H1 (cell line): ENCODE measurements at places on chromosomes 5 and 9.

- H3K27ac ChIP-seq, result no peak overlapping the region
- no peaks in the 10 kb centered on the region for H3K4me1 ChIP-seq
- DNase-seq, result no peak
- no peaks in the 10 kb centered on the region for H3K27me3 ChIP-seq
- peaks cover 36% of the 10 kb centered on the region for H3K36me3 ChIP-seq
- no peak overlapping the region for H3K4me3 ChIP-seq
These were observed 175.0 kb downstream of the ELAVL2 start for GRCh38 chr9:23651051-23651450.

GRCh38 chr5:124665625-124666024 is 80.8 kb downstream of the ZNF608 start:
- peaks cover 5% of the 10 kb centered on the region for H3K4me1 ChIP-seq
- DNase-seq, result no peak
- no peaks in the 10 kb centered on the region for H3K27me3 ChIP-seq
- H3K4me3 ChIP-seq, result no peak overlapping the region
- H3K27ac ChIP-seq, result no peak overlapping the region

- H3K27me3 ChIP-seq, result no peaks in the 10 kb centered on the region
- no peak overlapping the region for H3K4me3 ChIP-seq
- H3K4me1 ChIP-seq, result no peaks in the 10 kb centered on the region
- DNase-seq, result no peak
- H3K36me3 ChIP-seq, result no peaks in the 10 kb centered on the region
These were observed 391.3 kb upstream of the DAP start for GRCh38 chr5:11152368-11152767.

DNA sequence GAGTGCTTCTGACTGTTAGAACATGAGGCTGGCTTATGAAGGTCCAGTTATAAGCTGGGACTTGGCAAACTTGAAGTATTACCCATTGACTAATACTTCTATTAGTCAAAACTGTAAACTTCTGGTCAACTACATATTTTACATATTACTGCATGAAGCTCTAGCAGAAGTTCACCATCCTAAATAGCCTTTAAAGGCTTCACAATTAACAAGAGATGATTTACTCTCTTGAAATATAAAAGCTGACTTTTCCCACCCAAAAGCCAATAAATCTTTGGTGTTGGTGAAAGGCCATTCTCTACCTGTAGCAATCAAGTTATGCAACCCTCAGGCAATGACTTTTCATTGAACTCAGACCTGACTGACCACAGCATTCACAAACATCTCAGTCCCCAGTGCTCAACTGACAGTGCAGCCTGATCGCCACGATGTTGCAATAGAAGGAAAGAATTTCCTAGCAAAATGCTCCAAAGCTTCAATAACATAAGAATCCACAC is 345.6 kb downstream of the EBF1 start:
- H3K4me3 ChIP-seq, result no peak overlapping the region
- no peaks in the 10 kb centered on the region for H3K36me3 ChIP-seq
- DNase-seq, result no peak

DNA sequence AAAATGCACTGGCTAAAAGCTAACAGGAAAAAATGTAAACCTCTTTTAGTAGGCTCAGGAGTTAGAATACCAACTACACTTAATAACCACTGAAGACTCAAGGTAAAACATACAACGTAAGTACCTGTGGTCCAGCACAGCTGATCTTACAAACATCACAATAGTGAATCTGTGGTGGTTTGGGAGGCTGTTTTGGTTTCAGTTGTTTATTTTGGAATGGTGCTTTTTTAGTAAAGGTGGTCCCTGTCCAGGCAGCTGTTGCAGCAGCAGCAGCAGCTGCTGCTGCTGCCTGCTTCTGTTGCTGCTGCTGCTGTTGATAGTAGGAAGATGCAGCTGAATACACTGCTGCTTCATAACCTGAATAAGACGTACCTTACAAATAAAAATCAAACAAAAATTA is 37.9 kb downstream of the ZFR start:
- H3K4me1 ChIP-seq, result no peaks in the 10 kb centered on the region
- H3K27me3 ChIP-seq, result peaks cover 1% of the 10 kb centered on the region
- H3K36me3 ChIP-seq, result peaks cover 59% of the 10 kb centered on the region
- no peak overlapping the region for H3K27ac ChIP-seq

- H3K36me3 ChIP-seq, result no peaks in the 10 kb centered on the region
- H3K4me3 ChIP-seq, result peak within 1 kb of the TSS; percentile 47
- 0 out of 2 replicates have a peak, but pooled peaks cover 2% of the 10 kb centered on the region for H3K4me1 ChIP-seq
- H3K27ac ChIP-seq, result no peak within 1 kb of the TSS
These were observed at the start of gene PSD2 for GRCh38 chr5:139795074-139796001. PSD2 (plus strand) TSS chr5:139795808; CDS start chr5:139809441, 13,633 bp downstream.

- peaks cover 4% of the 10 kb centered on the region for H3K4me1 ChIP-seq
- no peak overlapping the region for H3K4me3 ChIP-seq
- no peaks in the 10 kb centered on the region for H3K27me3 ChIP-seq
These were observed 147.4 kb upstream of the KLF9 start for GRCh38 chr9:70561786-70562395.

GRCh38 chr5:42993516-42994245 is 46.4 kb downstream of the ANXA2R start:
- peaks cover 7% of the 10 kb centered on the region for H3K4me1 ChIP-seq
- H3K4me3 ChIP-seq, result no peak overlapping the region
- peaks cover 89% of the 10 kb centered on the region for H3K27me3 ChIP-seq
- DNase-seq, result no peak
- H3K36me3 ChIP-seq, result no peaks in the 10 kb centered on the region

GRCh38 chr5:191036-191948 is at the start of gene LRRC14B:
LRRC14B (plus strand) TSS chr5:191495; CDS start chr5:191539, 44 bp downstream.
- H3K4me3 ChIP-seq, result no peak within 1 kb of the TSS
- no peak for DNase-seq
- H3K27ac ChIP-seq, result no peak within 1 kb of the TSS
- H3K36me3 ChIP-seq, result no peaks in the 10 kb centered on the region

DNA sequence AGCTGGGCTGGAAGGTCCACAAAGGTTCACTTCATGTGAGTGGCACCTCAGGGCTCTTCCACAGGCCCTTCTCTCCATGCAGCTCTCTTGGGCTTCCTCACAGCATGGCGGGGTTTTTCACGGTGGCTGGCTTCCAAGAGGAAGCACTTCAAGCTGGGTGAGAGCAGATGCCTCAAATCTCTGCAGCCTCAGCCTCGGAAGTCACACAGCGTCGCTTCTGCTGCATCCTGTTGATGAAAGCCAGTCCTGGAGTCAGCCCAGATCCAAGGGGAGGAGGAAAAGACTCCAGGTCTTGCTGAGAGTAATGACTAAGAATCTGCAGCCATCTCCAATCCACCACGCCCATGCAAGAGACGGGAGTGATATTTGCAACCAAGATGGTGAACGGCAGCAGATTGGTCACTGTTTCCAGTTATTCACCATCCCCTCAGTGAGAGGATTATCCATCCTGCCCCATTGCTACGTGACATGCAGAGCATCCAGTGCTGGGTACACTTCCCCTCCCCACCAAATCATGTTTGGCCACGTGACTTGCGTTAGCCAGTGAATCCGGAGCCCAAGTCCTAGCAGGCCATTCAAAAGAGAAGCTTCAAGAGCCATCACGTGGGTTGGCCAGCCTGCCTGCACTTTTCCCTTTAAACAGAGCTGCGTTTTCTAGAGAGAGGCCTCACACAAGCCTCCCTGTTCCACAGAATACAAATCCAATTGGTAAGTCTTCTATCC is 173.9 kb downstream of the C9orf50 start:
- H3K36me3 ChIP-seq, result no peaks in the 10 kb centered on the region
- peaks cover 8% of the 10 kb centered on the region for H3K27me3 ChIP-seq
- no peak overlapping the region for H3K27ac ChIP-seq

- no peaks in the 10 kb centered on the region for H3K36me3 ChIP-seq
- DNase-seq, result no peak
- peaks cover 19% of the 10 kb centered on the region; the same call in 1 of the 2 replicates for H3K4me1 ChIP-seq
- H3K27me3 ChIP-seq, result no peaks in the 10 kb centered on the region; the same call in 1 of the 2 replicates
- H3K27ac ChIP-seq, result no peak overlapping the region
- no peak overlapping the region for H3K4me3 ChIP-seq
These were observed 140.0 kb downstream of the BARX1 start for GRCh38 chr9:93815135-93815534.

DNA sequence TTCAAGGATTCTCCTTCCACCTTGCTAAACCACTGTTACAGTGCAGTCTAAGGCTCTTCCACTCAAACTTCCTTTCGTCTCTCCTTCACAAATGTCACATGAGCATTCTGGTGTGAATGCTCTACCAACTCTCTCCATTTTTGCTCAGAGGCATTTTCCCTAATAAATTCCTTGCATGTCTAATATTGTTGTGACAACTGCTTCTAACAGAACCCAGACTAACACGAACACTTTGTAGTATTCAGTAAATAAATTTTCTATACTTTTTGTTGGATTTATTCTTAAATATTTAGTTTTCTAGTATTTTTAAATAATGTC is 24.0 kb downstream of the RAPGEF6 start:
- no peaks in the 10 kb centered on the region for H3K27me3 ChIP-seq
- no peak for DNase-seq
- H3K27ac ChIP-seq, result no peak overlapping the region
- peaks cover 2% of the 10 kb centered on the region for H3K4me1 ChIP-seq
- H3K4me3 ChIP-seq, result no peak overlapping the region
- no peaks in the 10 kb centered on the region for H3K36me3 ChIP-seq

DNA sequence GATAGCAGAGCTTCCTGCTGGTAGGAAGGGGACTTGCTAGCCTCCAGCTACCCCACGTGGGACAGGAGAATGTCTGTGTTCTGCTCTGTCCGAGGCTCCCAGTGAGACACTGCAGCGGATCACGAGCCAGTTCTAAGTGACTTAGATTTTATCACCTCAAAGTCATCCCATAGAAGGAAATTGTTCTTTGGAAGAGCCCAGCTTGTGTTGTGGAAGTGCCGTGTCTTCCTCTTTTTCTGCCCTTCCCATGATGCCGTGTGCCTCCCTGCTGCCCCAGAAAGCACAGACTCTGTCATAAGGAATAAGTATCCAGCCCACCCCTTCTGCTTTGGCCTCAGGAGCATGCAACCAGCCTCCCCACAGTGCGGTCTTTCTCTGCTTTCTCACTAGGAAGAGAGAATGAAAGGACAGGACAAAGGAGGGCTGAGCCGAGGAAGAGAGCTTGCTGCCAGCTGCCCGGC is 35.6 kb downstream of the RUFY1 start:
- no peaks in the 10 kb centered on the region for H3K4me1 ChIP-seq
- H3K36me3 ChIP-seq, result peaks cover 12% of the 10 kb centered on the region
- no peak overlapping the region for H3K4me3 ChIP-seq
- H3K27me3 ChIP-seq, result no peaks in the 10 kb centered on the region
- no peak overlapping the region for H3K27ac ChIP-seq
- no peak for DNase-seq

DNA sequence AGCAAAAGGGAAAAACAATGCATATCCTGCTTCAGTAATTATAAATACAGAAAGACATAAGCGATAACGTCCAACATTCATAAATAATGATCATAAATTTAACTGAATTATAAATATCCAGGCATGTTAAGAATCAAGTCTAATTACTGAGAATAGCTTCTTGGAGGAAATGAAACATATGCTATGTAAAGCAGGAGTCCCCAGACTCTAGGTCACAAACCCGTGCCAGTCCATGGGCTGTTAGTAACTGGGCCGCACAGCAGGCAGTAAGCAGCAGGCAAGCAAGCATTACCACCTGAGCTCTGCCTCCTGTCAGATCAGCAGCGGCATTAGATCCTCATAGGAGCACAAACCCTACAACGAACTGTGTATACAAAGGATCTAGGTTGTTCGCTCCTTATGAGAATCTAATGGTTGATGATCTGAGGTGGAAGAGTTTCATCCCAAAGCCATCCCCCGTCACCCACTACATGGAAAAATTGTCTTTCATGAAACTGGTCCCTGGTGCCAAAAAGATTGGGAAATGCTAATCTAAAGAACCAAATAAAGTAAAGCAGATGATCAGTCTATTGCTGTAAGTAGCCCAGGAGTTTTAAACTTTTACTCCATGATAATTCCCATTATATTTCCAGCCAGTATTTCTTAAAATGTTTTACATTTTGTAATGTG is 50.4 kb downstream of the CERT1 start:
- H3K27me3 ChIP-seq, result no peaks in the 10 kb centered on the region
- no peaks in the 10 kb centered on the region for H3K36me3 ChIP-seq
- H3K4me1 ChIP-seq, result peaks cover 3% of the 10 kb centered on the region; the same call in 1 of the 2 replicates
- no peak overlapping the region for H3K4me3 ChIP-seq
- no peak for DNase-seq

- DNase-seq, result no peak
- no peaks in the 10 kb centered on the region for H3K36me3 ChIP-seq
- no peak overlapping the region for H3K27ac ChIP-seq
- H3K4me3 ChIP-seq, result no peak overlapping the region
- peaks cover 13% of the 10 kb centered on the region for H3K4me1 ChIP-seq
- no peaks in the 10 kb centered on the region for H3K27me3 ChIP-seq
These were observed 21.5 kb downstream of the SERINC5 start for GRCh38 chr5:80234116-80234948.

DNA sequence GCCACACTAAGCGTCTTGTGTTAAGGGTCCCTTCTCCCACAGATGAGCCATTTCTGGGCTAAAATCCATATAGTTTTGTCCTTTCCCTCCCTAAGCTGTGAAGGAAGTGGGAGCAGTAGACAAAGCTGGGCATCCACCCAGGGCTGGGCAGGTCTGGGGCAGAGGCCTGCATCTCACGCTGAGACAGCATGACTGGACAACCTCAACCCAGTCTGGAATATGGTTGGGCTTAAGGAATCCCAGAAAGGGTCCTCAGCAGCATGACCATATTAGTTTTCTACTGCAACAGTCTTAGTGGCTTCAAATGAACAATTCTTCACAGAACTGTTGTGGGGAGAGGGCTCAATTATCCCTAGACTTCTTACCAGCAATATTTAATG is 173.8 kb downstream of the AUH start:
- no peak for DNase-seq
- no peaks in the 10 kb centered on the region for H3K36me3 ChIP-seq
- no peak overlapping the region for H3K27ac ChIP-seq
- no peak overlapping the region for H3K4me3 ChIP-seq

DNA sequence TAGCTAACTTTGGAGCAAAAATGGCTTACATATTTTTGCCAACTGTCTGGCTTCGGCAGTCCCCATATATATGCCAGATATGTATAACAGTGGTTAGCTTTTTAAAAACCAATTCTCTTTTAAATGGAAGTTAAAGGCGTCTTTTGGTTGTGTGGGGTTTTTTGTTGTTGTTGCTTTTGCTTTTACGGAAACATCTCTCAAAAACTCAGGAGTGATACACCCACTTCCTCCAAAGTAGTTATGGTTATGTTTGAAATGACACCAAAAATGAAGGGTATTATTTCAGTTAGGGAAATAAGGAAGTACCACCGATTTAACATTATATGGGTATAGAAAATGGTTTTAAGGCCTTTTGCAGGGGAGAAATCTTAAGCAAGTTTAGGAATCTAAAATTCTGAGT is 2.3 kb downstream of the CNOT8 start:
- peaks cover 6% of the 10 kb centered on the region for H3K36me3 ChIP-seq
- H3K4me1 ChIP-seq, result peaks cover 9% of the 10 kb centered on the region
- H3K27me3 ChIP-seq, result no peaks in the 10 kb centered on the region
- H3K4me3 ChIP-seq, result no peak overlapping the region

GRCh38 chr5:140140435-140140834 is 14.7 kb downstream of the IGIP start:
- H3K4me3 ChIP-seq, result no peak overlapping the region
- H3K27ac ChIP-seq, result no peak overlapping the region
- H3K36me3 ChIP-seq, result no peaks in the 10 kb centered on the region
